Heart left ventricle (tissue), 16 donors: ENCODE measurements at places on chromosomes 3 and 15. TPM values are rescaled to one million over a fixed set of nuclear protein-coding genes. Genes with fewer than 3 reads are reported as not detected.
A peak's percentile ranks its signal among the peaks of the same experiment; 100 is the strongest.

GRCh38 chr3:175107231-175107630 is 248.1 kb downstream of the NAALADL2 start:
- no peaks in the 10 kb centered on the region for H3K4me1 ChIP-seq
- no peak overlapping the region for H3K4me3 ChIP-seq
- no peak overlapping the region for H3K27ac ChIP-seq
- DNase-seq: no peak

DNA sequence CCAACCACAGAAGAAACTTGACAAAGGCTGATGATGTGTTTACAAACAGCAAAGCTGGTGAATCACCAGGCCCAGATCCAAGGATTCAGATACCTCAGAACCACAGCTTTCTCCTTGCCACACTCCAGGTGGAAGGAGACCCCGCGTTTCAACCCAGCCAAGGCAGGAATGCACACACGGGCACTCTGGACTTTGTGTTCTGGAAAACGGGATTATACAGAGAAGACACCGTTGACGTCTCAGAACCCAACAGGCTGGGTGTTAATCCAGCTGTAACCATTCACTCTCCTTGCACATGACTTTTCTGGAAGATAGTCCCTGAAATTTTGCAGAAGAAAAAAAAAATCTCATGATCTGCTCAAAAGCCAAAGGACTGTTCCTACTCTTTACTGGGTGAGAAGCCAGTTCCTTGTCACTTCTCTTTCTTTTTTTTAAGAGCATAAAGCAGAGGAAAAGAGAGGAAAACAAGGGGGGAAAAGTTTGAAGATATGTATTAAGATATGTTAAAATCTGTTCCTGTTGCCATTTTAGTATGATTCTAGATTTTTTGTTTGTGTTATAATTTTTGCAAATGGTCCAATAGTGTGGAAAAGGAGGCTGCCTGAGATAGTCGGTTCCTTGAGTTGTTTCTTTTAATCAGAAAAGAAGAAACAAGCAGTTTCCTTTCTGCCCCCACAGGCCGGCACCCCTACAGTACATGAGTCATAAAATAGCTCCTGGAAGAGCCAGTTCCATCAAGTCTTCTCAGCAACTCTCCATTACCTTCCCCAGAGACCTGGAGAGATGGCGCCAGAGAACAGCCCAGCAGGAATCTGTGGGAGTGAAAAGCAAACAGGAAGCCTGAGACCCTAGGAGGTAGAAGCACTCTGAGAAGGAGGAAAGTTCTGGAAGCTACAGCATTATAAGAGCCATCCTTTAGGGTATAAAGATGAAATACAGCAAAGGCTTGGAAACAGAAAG is 73.1 kb downstream of the RORA start:
- no peaks in the 10 kb centered on the region for H3K36me3 ChIP-seq
- H3K27ac ChIP-seq: peak overlapping the region; percentile 53
- H3K4me1 ChIP-seq: peaks cover 16% of the 10 kb centered on the region
- H3K27me3 ChIP-seq: no peaks in the 10 kb centered on the region
- DNase-seq: peak; percentile 58

CADPS gene
- total RNA-seq: 5.0 TPM

GRCh38 chr3:70386846-70387245 is 74.4 kb upstream of the MDFIC2 start:
- no peak overlapping the region for H3K4me3 ChIP-seq
- H3K36me3 ChIP-seq: no peaks in the 10 kb centered on the region
- H3K27ac ChIP-seq: no peak overlapping the region
- no peaks in the 10 kb centered on the region for H3K27me3 ChIP-seq

GRCh38 chr3:126781889-126782491 is 78.0 kb downstream of the CHCHD6 start:
- no peaks in the 10 kb centered on the region for H3K27me3 ChIP-seq
- no peak overlapping the region for H3K4me3 ChIP-seq
- peak overlapping the region; percentile 59 for H3K27ac ChIP-seq

DNA sequence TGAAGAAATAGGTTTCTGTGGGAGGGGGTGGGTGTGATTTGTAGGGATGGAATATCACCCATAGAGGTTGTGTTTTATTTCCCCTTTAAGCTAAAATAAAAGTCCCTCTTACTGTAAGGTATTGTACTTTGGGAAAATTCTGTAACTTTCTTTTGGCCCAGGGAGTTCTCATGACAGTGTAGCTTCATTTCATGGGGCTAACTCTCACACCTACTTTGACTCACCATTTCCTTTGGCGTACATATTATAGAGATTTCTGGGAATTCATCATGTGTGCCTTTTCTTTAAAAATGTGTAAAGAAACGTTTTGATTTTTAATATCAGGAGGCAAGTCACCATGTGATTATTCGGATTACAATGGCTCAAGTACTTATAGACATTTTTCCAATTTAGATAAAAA is 477.7 kb upstream of the CFAP20DC start:
- H3K27me3 ChIP-seq: peaks cover 9% of the 10 kb centered on the region
- no peak overlapping the region for H3K4me3 ChIP-seq
- no peak overlapping the region for H3K27ac ChIP-seq
- H3K36me3 ChIP-seq: no peaks in the 10 kb centered on the region

GHSR gene
- total RNA-seq: not detected

GRCh38 chr3:194225988-194226663 is 90.2 kb downstream of the HES1 start:
- no peak overlapping the region for H3K4me3 ChIP-seq
- peaks cover 4% of the 10 kb centered on the region for H3K4me1 ChIP-seq
- H3K27me3 ChIP-seq: no peaks in the 10 kb centered on the region
- no peak overlapping the region for H3K27ac ChIP-seq
- no peak for DNase-seq

- no peaks in the 10 kb centered on the region for H3K27me3 ChIP-seq
- no peak overlapping the region for H3K27ac ChIP-seq
- H3K4me3 ChIP-seq: no peak overlapping the region
- peaks cover 21% of the 10 kb centered on the region for H3K4me1 ChIP-seq
- DNase-seq: no peak
Measured at GRCh38 chr15:73573572-73573971, 59.6 kb downstream of the NPTN start.

GRCh38 chr15:71649894-71650293 is 160.5 kb upstream of the NR2E3 start:
- DNase-seq: no peak
- H3K4me1 ChIP-seq: peaks cover 5% of the 10 kb centered on the region
- H3K27ac ChIP-seq: no peak overlapping the region
- no peak overlapping the region for H3K4me3 ChIP-seq
- H3K36me3 ChIP-seq: no peaks in the 10 kb centered on the region

GRCh38 chr15:56528136-56528535 is 63.2 kb upstream of the MNS1 start:
- no peaks in the 10 kb centered on the region for H3K36me3 ChIP-seq
- H3K4me3 ChIP-seq: no peak overlapping the region
- no peak for DNase-seq
- no peak overlapping the region for H3K27ac ChIP-seq
- no peaks in the 10 kb centered on the region for H3K27me3 ChIP-seq
- no peaks in the 10 kb centered on the region for H3K4me1 ChIP-seq

GRCh38 chr15:66713843-66714508 is 11.9 kb downstream of the SMAD6 start:
- peaks cover 27% of the 10 kb centered on the region for H3K4me1 ChIP-seq
- no peaks in the 10 kb centered on the region for H3K27me3 ChIP-seq
- peaks cover 35% of the 10 kb centered on the region for H3K36me3 ChIP-seq

- H3K4me1 ChIP-seq: peaks cover 83% of the 10 kb centered on the region
- H3K36me3 ChIP-seq: peaks cover 99% of the 10 kb centered on the region
- H3K27me3 ChIP-seq: no peaks in the 10 kb centered on the region
- H3K27ac ChIP-seq: peak overlapping the region; percentile 74
- DNase-seq: no peak
- no peak overlapping the region for H3K4me3 ChIP-seq
Measured at GRCh38 chr3:124998247-124998630, 57.6 kb downstream of the HEG1 start.

- no peak for DNase-seq
- no peak overlapping the region for H3K4me3 ChIP-seq
- H3K36me3 ChIP-seq: no peaks in the 10 kb centered on the region
- H3K4me1 ChIP-seq: peaks cover 46% of the 10 kb centered on the region
Measured at GRCh38 chr15:63805993-63806980, 27.5 kb downstream of the HERC1 start.

GRCh38 chr3:79012946-79013362 is 754.8 kb downstream of the ROBO1 start:
- no peak overlapping the region for H3K27ac ChIP-seq
- no peaks in the 10 kb centered on the region for H3K4me1 ChIP-seq
- DNase-seq: no peak
- H3K4me3 ChIP-seq: no peak overlapping the region
- peaks cover 3% of the 10 kb centered on the region for H3K27me3 ChIP-seq

GRCh38 chr15:75775296-75776064 is 62.8 kb upstream of the CSPG4 start:
- H3K27me3 ChIP-seq: no peaks in the 10 kb centered on the region
- H3K36me3 ChIP-seq: no peaks in the 10 kb centered on the region
- H3K4me1 ChIP-seq: no peaks in the 10 kb centered on the region
- no peak for DNase-seq
- no peak overlapping the region for H3K4me3 ChIP-seq

NUTM1 gene
- total RNA-seq: not detected

DNA sequence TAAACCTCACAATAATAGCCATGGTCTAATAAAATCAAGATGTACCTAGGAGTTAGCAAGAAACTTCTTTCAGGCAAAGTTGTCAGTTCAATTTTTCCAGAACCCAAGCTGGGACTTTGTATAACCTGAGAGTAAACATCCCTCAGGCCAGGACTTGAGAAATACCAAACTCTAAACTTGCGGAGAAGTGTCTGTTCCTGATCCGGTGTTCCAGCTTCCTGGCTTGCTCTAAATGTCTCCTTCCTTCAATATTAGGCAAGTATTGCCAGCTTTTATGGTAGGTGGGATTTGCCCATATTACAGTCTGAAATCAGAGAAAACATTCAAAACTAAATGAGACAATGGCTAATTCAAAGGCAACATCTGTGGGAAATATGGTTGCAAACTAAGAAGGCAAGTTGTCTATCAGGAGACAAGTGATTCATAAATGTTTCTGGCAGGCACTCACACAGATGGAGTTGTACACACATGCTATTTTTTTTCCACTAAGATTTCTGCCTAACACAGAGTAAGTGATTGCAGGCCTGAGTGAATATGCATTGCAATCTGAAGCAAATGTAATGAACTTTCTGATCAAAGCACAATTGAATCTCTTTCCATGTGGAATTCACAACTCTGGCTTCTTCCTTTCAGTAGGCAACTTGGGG is 88.3 kb upstream of the COL8A1 start:
- no peaks in the 10 kb centered on the region for H3K27me3 ChIP-seq
- H3K36me3 ChIP-seq: no peaks in the 10 kb centered on the region
- no peak for DNase-seq
- H3K27ac ChIP-seq: peak overlapping the region; percentile 34

PPM1L gene
- total RNA-seq: 49.0 TPM
